ENCODE measurements at places on chromosomes 1 and 21.

DNA sequence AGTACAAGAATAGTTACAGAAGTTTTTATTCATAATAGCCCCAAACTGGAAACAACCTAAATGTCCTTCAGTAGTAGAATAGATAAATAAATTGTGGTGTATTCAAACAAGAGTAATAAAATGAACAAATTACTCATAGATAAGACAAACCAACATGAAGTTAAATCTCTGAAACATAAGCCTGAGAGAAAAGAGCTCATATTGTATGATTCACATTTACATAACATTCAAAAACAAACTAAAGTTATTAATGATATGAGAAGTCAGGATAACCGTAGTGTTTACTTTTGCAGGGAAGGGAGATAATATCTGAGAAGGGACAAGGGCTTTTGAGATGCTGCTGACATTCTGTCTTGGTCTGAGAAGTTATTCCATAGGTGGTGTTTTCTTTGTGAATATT lies 13.5 kb downstream of the STPG1 start:
- DNase-seq: no peak

GRCh38 chr1:46166521-46167462 lies 8.1 kb upstream of the TSPAN1 start:
- DNase-seq: peak; percentile 15

DNA sequence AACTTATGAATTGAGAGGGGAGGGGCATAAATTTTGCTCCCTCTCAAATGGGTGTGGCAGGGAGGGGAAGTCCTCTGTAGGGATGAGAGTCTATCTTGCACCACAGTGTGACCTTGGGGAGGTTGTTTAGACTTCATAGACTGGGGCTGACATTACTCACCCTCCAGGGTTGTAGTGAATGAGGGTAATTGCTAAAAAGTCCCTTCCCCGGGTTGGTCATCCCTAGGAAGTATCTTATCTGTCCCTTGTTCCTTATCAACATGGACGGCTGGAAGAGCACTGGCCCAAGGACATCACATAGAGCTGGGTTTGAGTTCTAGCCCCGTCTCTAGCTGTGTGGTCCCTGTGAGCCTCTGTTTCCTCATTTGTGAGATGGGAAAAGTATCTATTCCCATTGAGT lies 52.4 kb upstream of the SLC2A1 start:
- no peak for DNase-seq

GRCh38 chr21:27636656-27637055 lies 669.8 kb upstream of the ADAMTS5 start:
- no peak for DNase-seq

GRCh38 chr1:111911776-111912515 lies 77.5 kb downstream of the KCND3 start:
- no peak for DNase-seq

- DNase-seq: peak; percentile 33
Observed at GRCh38 chr1:168386949-168387586, 106.4 kb downstream of the TBX19 start.

GRCh38 chr1:237394281-237394680 lies 352.3 kb downstream of the RYR2 start:
- no peak for DNase-seq

DNA sequence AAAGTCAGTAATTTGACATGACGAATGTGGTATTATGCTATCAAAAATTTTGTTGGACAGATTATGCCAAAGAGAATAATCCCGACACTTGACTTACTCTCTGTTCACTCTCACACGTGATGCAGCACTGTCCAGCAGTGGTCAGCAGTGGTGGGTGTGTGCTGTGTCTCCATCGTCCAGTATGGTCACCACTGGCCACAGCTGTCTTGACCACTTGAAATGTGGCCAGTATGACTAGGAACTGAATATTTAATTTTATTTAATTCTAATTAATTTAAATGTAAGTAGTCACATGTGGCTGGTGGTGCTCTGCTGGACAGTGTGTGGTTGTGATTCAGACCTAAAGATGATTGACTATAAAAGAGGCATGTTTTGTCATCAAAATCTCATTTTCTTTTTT lies 24.0 kb downstream of the URB2 start:
- DNase-seq: no peak

DNA sequence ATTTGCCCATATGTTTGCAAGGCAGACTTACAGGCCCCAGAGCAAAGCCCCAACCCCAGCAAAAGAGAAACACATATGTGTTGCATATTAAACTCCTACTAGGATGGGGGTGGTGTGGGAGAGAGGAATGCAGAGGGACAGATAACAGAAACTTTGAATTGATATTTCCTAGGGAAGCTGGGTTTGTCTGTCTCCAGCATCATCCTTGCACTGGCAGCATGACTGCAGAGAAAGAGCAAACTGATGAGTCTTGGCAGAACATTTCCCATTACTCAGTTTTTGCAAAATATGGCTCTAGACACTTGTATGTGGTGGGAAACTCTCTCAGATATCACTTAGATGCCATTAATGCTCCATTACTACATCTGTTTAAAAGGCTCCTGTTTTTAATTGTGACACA lies 43.8 kb upstream of the MARK1 start:
- DNase-seq: no peak

DNA sequence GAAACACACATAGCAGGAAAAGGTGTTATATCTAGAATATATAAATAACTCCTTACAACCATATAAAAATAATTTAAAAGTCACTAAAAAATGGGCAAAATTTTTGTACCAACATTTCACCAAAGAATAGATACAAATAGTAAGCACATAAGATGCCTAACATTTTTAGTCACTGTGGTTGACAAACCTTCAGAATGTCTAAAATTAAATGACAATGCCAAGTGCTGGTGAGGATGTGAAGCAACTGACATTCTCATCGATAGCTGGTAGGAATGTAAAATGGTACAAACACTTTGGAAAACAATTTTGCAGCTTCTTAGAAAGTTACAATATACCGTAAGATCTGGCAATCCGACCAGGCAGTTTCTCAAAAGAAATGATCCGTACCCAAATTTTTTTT lies 14.4 kb upstream of the TOMM20 start:
- no peak for DNase-seq

DNA sequence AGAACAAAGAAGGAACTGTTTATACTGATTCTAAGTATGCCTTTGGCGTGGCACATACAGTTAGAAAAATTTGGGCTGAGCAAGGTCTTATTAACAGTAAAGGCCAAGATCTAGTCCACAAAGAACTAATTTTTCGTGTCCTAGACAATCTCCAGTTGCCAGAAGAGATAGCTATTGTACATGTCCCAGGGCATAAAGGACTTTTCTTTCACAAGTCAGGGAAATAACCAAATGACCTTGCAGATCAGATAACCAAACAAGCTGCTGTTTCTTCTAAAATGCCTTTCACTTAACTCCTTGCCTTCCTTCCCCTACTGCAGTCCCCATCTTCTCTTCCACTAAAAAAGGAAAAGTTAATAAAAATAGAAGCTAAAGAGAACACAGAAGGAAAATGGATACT lies 4.0 kb downstream of the TEX50 start:
- DNase-seq: no peak

GRCh38 chr1:37318490-37318889 lies 155.9 kb upstream of the ZC3H12A start:
- DNase-seq: no peak

- no peak for DNase-seq
Observed at GRCh38 chr1:215064327-215064726, 18.2 kb upstream of the KCNK2 start.

DNA sequence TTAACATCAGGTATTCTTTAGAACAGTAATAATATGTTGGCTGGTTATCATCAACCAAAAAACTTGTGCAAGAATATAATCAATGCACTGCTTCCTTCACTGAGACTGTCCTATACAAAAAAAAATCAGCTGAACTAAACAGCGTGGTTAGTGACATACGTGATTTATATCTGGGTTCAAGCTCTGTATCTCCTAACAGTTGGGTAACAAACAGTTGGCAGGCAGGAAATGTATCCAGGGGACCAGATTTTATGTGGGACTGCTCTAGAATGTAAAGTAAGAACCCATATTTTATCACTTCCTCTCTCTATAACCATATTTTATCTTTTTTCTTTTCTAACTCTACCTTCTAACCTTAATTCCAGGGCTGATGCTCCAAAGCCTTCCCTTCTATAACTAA lies 8.0 kb downstream of the ACBD6 start:
- DNase-seq: no peak

DNA sequence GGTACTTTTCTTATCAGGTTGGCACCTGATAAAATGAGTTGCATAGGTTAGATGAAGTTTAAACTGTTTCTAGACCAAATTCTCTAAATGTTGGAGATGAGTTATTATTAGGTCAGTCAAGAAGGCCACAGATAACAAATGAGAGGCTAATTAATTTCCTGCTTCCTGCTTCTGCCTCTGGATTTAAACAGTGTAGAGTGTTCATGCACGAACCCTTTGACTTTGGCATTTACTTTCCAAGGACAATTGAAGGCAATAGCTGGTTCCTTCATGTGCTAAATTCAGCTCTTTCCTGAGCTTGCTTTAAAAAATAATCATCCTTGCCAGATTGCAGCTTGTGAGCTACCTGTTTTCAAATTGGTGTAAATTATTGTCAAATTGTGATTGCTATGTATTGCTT lies 80.6 kb downstream of the RASAL2 start:
- DNase-seq: no peak

GRCh38 chr1:75554181-75554580 lies 56.7 kb downstream of the SLC44A5 start:
- DNase-seq: no peak

GRCh38 chr1:155050560-155051341 lies at the start of gene ADAM15:
TSS of gene ADAM15 (plus strand) at chr1:155051316. CDS start at chr1:155051387, 71 bp downstream.
- DNase-seq: peak; percentile 56

DNA sequence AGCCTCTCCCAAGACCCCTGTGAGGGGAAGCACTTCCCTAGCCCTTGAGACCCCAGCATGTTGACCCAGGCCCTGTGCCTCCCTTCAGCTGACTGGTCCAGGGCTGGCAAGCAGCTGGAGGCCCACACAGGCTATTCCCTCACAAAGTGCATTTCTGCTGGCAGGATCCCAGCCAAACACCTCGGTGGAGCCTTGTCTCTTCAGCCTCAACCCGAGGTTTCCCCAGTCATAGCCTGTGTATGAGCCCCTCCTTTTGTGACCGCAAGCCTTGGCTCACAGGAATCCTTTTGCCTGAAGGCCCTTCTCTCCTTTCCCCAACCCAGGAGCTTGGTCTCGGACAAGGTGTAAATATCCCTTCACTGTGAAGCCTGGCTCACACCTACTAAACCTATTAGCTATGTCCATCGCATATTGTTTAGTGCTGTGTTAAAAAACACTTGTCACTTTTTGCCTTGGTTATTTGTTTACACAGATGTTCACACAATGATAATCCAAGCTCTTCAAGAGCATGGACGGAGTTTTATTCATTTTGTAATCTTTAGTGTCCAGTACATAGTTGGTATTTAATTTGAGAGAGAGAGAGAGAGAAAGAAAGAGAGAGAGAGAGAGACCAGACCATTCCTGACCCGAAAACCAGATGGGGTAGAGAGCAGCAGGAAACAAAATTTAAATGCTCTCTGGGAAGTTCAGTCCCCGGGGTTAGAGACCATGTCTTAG lies 8.5 kb upstream of the CD247 start:
- DNase-seq: no peak

- DNase-seq: no peak
Observed at GRCh38 chr1:110070671-110071242, at the start of gene ALX3. TSS of gene ALX3 (minus strand) at chr1:110070672. CDS start at chr1:110070612, 60 bp downstream.

- DNase-seq: no peak
Observed at GRCh38 chr1:232306269-232306961, 323.5 kb downstream of the SIPA1L2 start.

DNA sequence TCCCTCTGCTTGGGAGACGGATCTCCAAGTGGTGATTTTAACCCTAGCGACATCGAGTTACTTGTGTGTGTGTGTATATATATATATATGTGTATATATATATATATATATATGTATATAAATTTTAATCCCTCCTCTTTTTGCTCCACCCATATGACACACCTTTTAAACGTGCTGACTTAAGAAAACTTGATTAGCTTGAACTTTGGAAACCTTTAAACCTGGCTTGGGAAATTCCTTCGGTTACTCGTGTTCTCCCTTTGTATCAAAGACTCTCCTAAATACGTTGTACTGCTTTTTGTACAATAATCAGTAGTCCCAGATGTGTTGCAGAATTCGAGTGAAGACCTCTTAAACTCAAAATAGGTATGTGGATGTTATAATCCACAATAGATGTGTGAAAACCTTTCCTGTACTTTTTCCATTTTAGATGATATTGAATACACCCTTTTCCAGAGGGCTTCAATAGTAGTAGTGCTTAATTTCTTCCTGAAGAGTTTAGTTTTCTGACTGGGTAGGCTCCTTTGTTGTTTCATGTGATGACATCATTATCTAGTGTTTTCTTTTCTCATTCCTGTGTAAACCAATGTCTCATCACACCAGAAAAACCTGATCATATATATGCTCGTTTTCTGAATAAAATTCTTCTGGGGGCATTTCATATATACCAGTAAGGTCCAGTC lies 1.4 kb downstream of the RNF11 start:
- no peak for DNase-seq

- no peak for DNase-seq
Observed at GRCh38 chr1:185038813-185039376, 6.5 kb upstream of the RNF2 start.

- DNase-seq: no peak
Observed at GRCh38 chr1:115839029-115839678, 1.8 kb downstream of the NHLH2 start.

- no peak for DNase-seq
Observed at GRCh38 chr1:37034121-37035013, at the start of gene GRIK3. TSS of gene GRIK3 (minus strand) at chr1:37034515. CDS start at chr1:37034108, 407 bp downstream.

DNA sequence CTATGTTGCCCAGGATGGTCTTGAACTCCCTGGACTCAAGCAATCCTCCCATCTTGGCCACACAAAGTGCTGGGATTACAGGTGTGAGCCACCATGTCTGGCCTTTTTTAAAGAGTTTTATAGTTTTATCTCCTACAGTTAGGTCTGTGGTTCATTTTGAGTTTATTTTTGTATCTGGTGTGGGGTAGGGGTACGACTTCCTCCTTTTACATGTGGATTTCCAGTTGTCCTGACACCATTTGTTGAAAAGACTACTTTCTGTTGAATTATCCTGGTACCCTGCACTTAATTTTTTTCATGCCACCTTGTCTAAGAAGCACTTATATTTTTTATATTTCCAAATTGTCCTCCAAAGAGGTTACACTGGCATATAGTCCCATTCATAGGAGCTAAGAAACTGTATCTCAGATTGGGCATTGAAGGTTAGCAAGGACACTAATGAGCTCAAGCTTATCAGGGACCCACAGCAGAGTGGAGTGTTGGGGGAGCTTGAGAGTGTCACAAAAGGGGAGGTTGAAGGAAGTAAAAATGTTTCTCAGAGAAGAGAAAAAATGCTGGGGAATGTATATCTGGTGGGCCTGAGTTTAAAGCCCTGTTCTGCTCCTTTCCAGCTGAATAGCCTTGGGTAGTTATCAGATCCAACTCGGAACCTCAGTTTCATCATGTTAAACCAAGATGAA lies 23.4 kb upstream of the MEF2D start:
- no peak for DNase-seq

All from stimulated activated CD4-positive, alpha-beta T cell treated with anti-CD3 and anti-CD28 coated beads, Interleukin-1b, Interleukin-23, amount 100 ng/mL, for 24 hours (primary cell).